ENCODE measurements at places on chromosomes 16 and 17.
A peak's percentile ranks its signal among the peaks of the same experiment; 100 is the strongest.

- DNase-seq: peak; percentile 63
These were observed 14.1 kb downstream of the C17orf67 start for GRCh38 chr17:56819431-56820145.

GRCh38 chr17:81365148-81365600 is 30.1 kb upstream of the BAHCC1 start:
- peak; percentile 57 for DNase-seq

GRCh38 chr17:43368740-43369506 is 29.9 kb upstream of the ARL4D start:
- DNase-seq: peak; percentile 89

DNA sequence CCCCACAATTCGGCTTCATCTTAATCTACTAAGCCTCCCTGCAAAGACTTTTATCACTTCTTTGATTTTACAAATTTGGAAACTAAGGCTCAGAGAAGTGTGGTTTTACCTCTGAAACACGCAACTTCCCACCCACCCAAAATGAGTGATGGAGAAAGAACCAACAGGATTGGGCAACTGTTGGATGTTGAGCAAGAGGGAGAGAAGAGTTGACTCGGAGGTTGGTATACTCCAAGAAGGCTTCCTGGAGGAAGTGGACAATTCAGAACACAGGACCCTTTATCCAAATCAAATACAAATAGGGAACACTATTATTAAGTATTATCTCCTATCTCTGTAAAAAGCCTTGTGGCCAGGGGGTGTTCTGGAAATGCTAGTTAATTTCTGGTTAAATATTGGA is 323.0 kb downstream of the C16orf95 start:
- no peak for DNase-seq

DNA sequence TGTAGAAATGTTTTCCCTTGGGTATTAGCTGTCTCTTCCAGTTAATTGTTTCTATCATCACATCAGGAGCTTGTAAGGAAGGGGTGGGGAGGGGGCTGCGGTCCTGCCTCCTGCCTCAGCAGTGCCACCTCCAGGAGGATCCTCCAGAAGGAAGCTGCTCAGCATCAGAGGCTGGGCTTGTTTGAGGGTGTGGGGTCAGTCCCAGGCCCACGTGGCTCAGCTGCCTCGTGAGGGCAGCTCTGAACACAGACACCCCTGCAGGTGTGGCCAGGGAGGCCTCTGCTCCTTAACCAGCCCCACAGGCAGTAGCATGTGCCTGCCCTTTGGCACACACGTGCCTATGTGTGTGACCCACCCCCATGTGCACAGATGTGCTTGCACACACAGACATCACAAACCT is 46.3 kb downstream of the MRM1 start:
- no peak for DNase-seq

DNA sequence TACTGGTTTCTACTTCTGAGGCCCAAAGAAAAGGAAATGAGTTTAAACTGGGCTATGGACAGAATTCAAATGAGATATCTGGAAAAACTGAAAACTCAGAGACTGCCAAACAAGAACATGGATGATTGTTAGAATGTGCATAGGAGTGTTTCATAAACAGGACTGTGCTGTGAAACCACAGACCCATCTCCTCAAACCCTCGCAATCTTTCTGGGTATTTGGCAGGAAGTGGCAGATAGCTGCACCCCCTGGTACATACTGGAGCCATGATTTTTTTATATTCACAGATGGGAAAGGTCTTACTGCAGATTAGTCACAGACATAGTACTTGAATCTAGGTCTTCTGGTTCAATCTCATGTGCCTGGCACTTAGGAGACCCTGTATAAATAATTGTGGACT is 145.0 kb downstream of the CCDC182 start:
- DNase-seq: no peak

- DNase-seq: no peak
These were observed 27.0 kb downstream of the WNT3 start for GRCh38 chr17:46791531-46791930.
